ENCODE measurements at places on chromosomes 5 and 9. TPM values are rescaled to one million over a fixed set of nuclear protein-coding genes. Genes with fewer than 3 reads are reported as not detected.

DNA sequence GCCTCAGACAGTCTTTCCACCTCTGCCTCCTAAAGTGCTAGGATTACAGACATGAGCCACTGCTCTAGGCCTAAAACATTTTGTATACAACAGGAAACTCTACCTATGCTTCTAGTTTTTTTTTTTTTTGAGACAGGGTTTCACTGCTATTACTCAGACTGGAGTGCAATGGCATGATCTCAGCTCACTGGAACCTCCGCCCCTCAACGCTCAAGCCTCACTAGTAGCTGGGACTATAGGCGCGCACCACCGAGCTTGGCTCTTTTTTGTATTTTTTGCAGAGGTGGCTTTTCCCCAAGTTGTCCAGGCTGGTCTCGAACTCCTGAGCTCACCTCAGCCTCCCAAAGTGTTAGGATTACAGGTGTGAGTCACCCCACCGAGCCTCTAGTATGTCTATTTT is 5.4 kb downstream of the HSPA9 start:
- no peak overlapping the region for H3K4me3 ChIP-seq
- H3K36me3 ChIP-seq, result no peaks in the 10 kb centered on the region
- H3K27ac ChIP-seq, result no peak overlapping the region
- no peaks in the 10 kb centered on the region for H3K4me1 ChIP-seq
- no peak for DNase-seq
- no peaks in the 10 kb centered on the region for H3K27me3 ChIP-seq

DNA sequence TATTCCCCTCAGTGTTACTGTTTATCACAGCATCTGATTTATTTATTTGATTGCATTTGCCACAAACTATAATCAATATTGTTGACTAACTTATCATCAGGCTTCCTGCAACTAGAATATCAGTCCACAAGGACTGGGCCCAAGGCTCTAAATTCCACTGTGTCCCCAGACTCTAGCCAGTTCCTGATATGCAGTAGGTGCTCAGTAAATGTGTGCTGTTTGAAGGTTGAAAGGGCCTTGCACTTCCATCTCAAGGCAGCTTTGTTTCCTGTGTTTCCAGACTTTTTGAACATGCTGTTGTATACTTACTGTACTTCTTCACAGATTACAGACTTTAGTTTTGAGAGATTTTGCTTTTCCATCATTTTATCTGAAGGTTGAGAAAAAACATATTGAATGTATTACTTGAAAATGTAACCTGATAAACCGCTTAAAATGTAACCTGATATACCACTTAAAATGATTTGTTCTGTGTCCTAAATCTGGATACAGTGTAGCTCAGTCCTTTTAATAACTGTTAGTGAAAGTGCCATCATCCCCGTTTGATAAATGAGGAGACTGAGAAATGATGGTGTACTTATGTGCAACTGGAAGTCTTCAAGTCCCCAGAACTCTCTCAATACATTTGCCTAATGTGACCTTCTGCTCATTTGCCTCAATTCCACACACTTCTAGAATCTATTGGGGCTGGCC is 18.7 kb downstream of the KIAA1191 start:
- H3K27me3 ChIP-seq, result no peaks in the 10 kb centered on the region
- no peaks in the 10 kb centered on the region for H3K4me1 ChIP-seq
- no peak overlapping the region for H3K27ac ChIP-seq

SLC34A1 gene
- not detected for total RNA-seq

GRCh38 chr9:15299374-15299939 is 7.6 kb downstream of the TTC39B start:
- no peaks in the 10 kb centered on the region for H3K36me3 ChIP-seq
- no peaks in the 10 kb centered on the region for H3K27me3 ChIP-seq
- no peak overlapping the region for H3K27ac ChIP-seq
- DNase-seq, result no peak
- H3K4me3 ChIP-seq, result no peak overlapping the region

Measured in breast epithelium (tissue), 4 donors.